ENCODE measurements at places on chromosomes 3 and 15. TPM values are rescaled to one million over a fixed set of nuclear protein-coding genes. Genes with fewer than 3 reads are reported as not detected.

DNA sequence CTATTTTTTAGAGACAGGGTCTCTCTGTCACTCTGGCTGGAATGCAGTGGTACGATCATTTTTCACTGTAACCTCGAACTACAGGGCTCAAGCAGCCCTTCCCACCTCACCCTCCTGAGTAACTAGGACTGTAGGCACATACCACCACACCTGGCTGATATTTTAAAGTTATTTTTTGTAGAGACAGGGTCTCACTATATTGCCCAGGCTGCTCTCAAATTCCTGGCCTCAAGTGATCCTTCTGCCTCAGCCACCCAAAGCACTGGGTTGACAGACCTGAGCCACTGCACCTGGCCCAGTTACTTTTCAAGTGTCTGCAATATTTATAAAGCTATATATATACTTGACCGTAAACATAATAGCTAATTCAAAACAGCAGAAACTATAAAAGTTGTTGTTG lies 75.0 kb downstream of the PIAS1 start:
- H3K36me3 ChIP-seq = no peaks in the 10 kb centered on the region
- H3K4me3 ChIP-seq = no peak overlapping the region
- DNase-seq = no peak
- no peaks in the 10 kb centered on the region for H3K27me3 ChIP-seq

DNA sequence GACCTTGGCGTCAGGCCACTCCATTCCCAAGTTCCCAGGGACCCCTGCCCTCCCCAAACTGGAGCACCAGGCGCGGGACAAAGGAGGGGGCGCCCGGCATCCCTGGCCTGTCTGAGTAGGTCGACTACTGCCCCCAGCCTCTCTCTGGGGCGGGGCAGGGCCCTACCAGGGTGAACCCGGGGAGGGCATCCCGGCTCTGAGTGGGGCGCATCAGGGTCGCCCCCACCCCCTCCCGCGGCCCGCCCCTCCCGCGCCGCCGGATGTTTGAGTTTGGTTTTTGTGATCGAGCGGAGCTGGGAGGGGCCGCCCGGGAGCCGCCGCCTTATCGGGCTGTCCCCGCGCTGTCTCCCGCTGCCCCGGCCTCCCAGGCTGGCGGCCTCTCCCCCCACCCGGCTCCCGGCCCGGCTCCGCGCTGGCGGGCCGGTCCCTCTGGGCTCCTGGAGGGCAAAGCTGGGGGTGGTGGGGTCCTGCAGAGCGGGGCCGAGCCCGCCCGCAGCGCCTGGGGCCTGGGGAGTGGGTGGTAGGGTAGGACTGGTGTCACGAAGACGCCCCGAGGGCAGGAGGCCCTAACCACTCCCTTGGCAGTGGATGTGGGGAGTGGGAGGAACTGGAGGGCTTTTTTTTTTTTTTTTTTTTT lies 47.2 kb upstream of the SMAD6 start:
- H3K36me3 ChIP-seq = no peaks in the 10 kb centered on the region
- peak; percentile 88 for DNase-seq
- no peaks in the 10 kb centered on the region for H3K27me3 ChIP-seq
- H3K27ac ChIP-seq = peak overlapping the region; percentile 89

- DNase-seq = no peak
- peaks cover 7% of the 10 kb centered on the region for H3K4me1 ChIP-seq
- no peaks in the 10 kb centered on the region for H3K27me3 ChIP-seq
- H3K36me3 ChIP-seq = no peaks in the 10 kb centered on the region
- H3K4me3 ChIP-seq = no peak overlapping the region
- no peak overlapping the region for H3K27ac ChIP-seq
Measured at GRCh38 chr3:30988769-30989168, 94.3 kb upstream of the GADL1 start.

GRCh38 chr3:196227629-196228493 lies 11.5 kb downstream of the SLC51A start:
- H3K27ac ChIP-seq = no peak overlapping the region
- no peak for DNase-seq
- no peaks in the 10 kb centered on the region for H3K27me3 ChIP-seq
- no peak overlapping the region for H3K4me3 ChIP-seq
- peaks cover 11% of the 10 kb centered on the region for H3K4me1 ChIP-seq

DNA sequence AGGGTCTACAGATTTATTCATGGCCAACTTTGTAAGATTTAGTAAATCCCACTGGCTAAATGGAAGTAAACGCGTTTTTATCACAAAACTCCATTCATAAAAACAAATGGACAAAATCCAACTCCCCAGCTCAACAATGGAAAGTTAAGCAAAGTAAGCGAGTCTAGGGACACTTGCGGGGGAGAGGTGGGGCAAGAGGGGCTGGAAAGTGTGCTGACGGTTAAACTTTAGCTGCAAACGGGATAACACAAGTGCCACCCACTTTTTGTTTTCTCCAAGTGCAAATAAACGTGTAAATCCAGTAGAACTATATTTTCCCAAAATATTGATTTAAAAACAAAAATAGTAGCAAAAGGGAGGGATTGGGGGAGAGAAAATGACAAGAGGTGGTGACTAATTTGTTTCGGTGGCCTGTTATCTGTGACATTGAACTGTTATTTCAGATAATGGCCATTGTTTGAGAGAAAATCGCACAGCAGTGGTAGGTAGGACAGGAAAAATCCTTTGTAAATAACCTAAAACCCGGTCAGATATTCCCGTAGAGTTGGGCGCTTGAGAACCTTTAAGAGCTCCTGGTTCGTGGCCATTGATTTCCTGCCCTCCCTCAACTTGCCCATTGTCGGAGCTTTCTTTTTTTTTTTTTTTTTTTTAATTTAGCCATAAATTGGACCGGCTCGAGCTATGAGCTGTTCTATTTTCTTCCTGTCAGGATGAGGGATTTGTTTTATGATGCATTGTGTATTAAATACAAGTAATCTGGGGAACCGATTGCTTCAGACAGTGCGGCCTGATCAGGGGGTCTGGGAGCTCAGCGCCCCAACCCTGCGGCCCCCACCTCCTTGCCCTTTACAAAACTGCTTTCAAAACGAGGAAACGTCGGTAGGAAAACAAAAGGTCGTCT lies 514.8 kb downstream of the MECOM start:
- peaks cover 6% of the 10 kb centered on the region for H3K27me3 ChIP-seq
- H3K27ac ChIP-seq = peak overlapping the region; percentile 80
- peak overlapping the region; percentile 26 for H3K4me3 ChIP-seq
- H3K4me1 ChIP-seq = peaks cover 31% of the 10 kb centered on the region

GRCh38 chr3:61936344-61936937 lies 375.1 kb downstream of the PTPRG start:
- no peaks in the 10 kb centered on the region for H3K27me3 ChIP-seq
- H3K27ac ChIP-seq = no peak overlapping the region
- no peak overlapping the region for H3K4me3 ChIP-seq
- no peaks in the 10 kb centered on the region for H3K36me3 ChIP-seq
- peaks cover 10% of the 10 kb centered on the region for H3K4me1 ChIP-seq

GRCh38 chr3:169624533-169624972 lies 39.0 kb downstream of the MECOM start:
- DNase-seq = no peak
- no peaks in the 10 kb centered on the region for H3K36me3 ChIP-seq
- no peaks in the 10 kb centered on the region for H3K4me1 ChIP-seq
- peak overlapping the region; percentile 64 for H3K27ac ChIP-seq

DNA sequence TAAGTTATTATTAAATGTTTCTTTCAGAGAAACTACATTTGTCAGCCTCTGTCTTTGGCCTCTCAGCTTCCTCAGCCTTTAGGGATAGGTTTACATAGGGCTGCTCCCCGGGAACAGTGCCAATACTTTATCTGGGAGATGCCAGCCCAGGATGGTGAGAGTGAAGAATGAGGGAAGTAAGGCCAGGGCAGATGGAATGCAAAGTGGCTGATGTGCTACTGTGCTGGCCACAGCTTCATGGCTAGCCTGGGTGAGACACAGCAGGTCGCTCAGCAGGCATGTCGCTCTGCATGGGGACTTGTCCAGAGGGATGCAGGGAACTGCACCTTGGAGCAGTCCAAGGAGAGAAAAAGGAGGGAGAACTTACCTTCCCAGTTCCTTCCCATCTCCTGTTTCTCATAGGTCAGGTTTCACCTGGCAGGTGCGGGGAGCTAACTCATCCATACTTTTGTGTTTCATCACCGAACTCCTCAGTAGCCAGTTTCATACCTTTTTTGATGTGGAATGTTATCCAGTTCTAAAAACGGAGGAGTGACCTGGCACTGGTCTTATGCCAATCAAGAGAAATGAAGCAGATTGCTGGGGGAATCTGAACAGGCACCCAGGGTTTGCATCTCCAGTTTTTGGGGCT lies 30.9 kb upstream of the C15orf39 start:
- peaks cover 19% of the 10 kb centered on the region for H3K4me1 ChIP-seq
- H3K27me3 ChIP-seq = no peaks in the 10 kb centered on the region
- no peak for DNase-seq
- no peaks in the 10 kb centered on the region for H3K36me3 ChIP-seq
- H3K4me3 ChIP-seq = no peak overlapping the region

Gene PLSCR1
- total RNA-seq = 77.4 TPM

DNA sequence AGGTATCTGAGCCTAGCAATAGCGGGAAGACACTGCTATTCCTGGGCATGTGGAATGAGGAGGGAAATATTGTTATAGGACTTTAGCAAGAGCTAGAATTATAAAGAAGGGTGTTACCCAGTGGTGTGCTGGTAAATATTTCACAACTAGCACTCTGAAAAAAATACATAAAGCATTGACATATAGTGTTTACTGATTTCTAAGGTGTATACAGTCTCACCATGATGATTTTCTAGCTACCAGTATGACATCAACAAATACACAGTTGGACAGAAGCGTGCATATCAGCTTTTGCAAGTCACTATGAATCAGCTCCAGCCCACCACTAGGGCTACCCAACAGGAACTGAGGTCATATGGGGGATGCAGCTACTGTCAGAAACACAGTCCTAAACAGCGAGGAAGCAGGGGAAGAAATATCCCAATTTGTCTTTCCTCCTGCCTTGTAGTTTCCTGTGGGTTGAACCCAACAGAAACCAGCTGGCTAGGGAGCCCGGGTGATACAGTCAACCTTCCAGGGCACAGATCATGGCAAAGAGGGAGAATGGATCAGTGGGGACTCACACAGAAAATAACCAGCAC lies 39.6 kb downstream of the HGD start:
- no peak overlapping the region for H3K27ac ChIP-seq
- no peak for DNase-seq

DNA sequence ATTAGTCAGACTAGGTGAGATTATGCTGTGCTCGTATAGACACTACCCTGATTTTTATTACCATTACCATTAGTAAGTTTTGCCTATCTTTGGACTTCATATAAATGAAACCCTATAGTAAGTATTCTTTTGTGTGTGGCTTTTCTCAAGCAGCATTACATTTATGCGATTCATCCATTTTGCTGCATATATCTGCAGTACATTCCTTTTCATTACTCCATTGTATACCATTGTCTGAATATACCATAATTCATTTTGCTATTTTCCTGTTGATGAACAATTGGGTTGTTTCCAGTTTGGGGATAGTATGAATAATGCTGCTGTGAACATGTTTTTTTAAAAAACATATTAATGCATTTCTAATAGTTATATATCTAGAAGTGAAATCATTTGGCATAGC lies 45.3 kb downstream of the TMEM212 start:
- DNase-seq = no peak
- no peaks in the 10 kb centered on the region for H3K27me3 ChIP-seq
- H3K36me3 ChIP-seq = no peaks in the 10 kb centered on the region
- no peak overlapping the region for H3K4me3 ChIP-seq
- no peaks in the 10 kb centered on the region for H3K4me1 ChIP-seq

Gene NANOGP8
- total RNA-seq = 0.46 TPM

Gene EPHA3
- 3.9 TPM for total RNA-seq

DNA sequence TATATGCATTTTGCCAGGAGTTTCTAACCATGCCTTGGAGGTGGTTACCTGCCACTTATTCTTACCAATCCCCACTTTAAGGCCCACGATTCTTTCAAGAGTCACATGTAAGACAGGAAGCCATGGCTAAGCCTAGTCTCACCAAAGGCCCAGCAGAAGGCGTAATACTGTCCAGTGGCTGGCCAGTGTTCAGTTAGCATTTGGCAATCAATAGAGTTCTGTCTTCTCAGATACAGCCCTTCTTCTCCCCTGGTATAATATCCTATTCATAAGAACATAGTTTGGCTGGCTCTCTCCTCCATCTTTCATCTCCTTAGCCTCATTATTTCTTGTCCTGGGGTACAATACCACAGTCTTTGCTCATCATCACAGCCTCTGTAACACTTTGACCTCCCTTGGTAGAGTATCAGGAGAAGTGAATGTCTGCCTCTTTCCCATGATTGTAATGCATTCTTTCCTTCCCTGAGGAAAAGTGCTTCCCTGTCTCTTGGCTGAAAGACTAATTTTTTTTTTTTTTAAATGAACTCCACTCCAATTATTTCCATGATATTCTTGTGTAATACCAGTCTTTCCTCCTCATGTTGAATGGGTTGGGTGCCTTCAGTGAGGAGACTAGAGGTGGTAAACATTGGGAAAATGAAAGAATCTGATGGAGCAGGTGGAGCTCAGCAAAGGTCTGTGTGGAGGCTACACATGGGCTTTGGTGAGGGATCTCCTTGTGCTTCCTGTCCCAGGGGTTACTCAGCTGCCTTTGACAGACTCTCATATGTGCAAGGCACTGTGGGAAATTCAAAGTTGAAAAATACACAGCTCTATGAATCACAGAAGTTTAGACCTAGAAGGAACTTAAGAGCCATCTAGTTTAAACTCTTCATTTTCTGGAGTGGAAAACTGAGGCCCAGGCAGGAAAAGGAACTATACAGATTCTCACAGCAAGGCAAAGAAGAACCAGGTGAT lies 218.2 kb downstream of the P3H2 start:
- H3K4me3 ChIP-seq = no peak overlapping the region
- H3K4me1 ChIP-seq = no peaks in the 10 kb centered on the region
- H3K36me3 ChIP-seq = no peaks in the 10 kb centered on the region
- H3K27ac ChIP-seq = no peak overlapping the region
- no peak for DNase-seq
- no peaks in the 10 kb centered on the region for H3K27me3 ChIP-seq

Gene ATP10A
- 17.8 TPM for total RNA-seq

DNA sequence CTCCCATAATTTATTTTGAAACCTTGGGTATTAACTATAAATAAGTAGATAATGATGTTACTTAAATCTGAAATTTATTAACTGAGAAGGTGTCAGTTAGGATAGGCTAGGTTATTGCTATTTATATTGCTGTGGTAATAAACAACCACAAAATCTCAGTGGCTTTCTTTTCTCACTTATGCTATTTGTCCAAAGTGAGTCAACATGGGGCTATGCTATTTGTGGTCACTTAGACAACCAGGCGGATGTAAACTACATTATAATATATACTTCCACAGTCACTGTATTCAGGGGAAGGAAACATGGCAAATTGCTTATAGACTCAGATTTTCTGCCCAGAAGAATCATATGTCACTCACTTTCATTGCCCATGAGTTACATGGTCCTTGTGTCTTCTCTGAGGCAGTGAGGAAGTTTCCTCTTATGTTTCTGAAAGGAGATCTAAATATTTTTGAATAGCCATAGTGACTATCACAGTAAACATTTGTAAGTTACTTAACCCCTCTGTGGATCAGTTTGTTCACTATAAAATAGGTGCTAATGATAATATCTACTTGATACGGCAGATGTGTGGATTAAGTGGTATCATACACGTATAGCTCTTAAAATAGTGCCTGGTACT lies 19.8 kb downstream of the HMG20A start:
- no peaks in the 10 kb centered on the region for H3K27me3 ChIP-seq
- no peak overlapping the region for H3K27ac ChIP-seq
- no peaks in the 10 kb centered on the region for H3K36me3 ChIP-seq
- DNase-seq = no peak

- peaks cover 2% of the 10 kb centered on the region for H3K36me3 ChIP-seq
- H3K27me3 ChIP-seq = no peaks in the 10 kb centered on the region
- H3K27ac ChIP-seq = no peak overlapping the region
- H3K4me1 ChIP-seq = peaks cover 11% of the 10 kb centered on the region
- DNase-seq = no peak
- no peak overlapping the region for H3K4me3 ChIP-seq
Measured at GRCh38 chr15:67508407-67508806, 12.5 kb upstream of the C15orf61 start.

- DNase-seq = no peak
- H3K4me1 ChIP-seq = no peaks in the 10 kb centered on the region
- no peak overlapping the region for H3K4me3 ChIP-seq
- H3K36me3 ChIP-seq = no peaks in the 10 kb centered on the region
Measured at GRCh38 chr3:171606151-171606751, 146.0 kb upstream of the TNIK start.
